NCI-H2171 (cell line): ENCODE measurements at places on chromosomes 2 and 18.

- no peak for DNase-seq
Measured at GRCh38 chr2:145033438-145033837, 513.5 kb upstream of the ZEB2 start.

DNA sequence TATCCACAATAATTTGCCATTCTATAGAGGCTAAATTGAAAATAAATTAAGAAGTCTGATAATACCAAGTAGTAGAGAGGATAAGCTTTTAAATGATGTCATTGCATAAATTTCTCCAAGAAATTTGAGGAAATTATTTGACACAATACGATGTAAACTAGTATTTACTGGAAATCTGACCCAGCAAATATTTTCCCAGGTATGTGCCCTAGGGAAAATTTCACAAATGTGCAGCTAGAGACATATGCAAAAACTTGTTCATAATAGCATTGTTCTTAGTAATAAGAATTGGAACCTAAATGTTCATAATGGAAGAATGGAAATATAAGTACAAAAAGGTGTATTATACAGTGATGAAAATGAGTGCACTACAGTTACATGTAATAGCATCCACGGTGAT, 888.8 kb upstream of the SOX11 start:
- DNase-seq, result no peak

DNA sequence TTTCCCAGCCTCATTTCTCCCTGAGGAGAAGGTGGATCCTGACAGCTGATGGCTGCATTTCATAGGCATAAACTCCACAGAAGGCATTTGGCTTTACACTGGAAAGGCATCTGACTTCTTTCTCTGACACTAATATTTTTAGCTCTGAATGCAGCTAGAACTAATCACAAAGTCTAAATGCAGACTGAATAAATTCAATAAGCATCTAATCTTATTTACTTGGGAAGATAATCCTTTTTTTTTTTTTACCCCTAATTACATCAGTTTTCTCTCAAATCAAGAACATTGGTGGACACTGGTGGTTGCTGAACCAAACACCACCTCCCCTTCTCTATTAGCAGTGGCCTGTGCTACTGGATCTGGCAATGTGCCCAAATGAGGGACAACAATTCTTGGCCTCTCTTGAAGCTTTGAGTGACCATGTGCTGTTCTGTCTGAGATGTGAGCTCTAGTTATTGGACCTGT, 50.9 kb upstream of the CD226 start:
- no peak for DNase-seq

GRCh38 chr2:231909631-231910030, 16.6 kb downstream of the NPPC start:
- no peak for DNase-seq

DNA sequence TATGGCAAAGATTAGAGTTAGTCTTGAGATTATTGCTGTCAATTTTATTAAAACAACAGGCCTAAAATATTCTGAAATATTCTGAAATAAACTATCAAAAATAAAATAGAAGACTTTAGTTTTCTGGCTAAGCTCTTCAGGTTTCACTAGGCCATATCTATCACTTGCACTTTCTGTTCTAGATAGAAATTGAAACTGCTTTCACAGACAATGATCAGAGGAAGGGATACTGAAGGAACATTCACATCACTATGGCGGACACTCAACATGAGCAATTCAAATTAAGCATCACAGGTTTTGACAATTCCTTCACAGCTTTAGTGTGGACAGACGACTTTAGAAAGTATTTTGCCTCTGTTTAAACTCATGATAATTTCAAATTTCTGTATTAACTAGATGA, 586.4 kb upstream of the REG3G start:
- no peak for DNase-seq

DNA sequence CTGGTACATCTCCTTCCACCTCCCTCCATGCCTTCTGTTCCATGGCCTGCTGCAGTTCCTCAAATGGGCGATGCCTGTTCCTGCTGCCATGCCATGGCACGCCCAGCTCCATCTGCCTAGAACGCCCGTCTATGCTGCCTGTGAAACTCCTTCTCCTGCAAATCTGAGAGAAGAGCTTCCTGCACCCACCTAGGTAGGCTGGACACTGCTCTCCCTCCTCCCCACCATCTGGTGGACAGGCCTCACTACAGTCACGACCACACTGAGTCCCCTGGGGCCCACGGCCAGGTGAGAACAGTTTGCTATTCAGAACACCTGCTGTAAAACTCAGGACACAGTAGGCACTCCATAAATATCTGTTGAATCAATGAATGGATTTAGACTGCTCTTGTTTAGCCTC, 92.4 kb downstream of the LAMA1 start:
- peak; percentile 12 for DNase-seq

- DNase-seq, result no peak
Measured at GRCh38 chr18:13175754-13176210, 42.8 kb upstream of the LDLRAD4 start.

DNA sequence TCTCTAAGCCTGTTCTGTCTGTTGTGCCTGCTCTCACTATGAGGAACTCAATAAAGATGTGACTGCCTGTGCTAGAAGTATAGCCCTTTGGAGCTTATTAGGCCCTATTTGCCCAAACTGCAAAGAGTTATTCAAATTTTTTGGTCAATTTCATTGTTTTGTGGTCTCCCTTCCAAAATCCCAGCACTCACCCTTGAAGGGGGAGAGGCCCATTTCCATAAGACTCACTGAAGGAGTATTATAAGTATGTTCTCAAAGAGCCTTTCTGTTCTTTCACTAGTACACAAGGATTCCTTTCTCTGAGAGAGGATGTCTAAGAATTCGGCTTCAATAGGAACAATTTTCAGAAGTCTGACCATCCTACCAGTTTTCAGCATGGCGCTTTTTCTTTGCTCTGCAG, 641.9 kb upstream of the REG3G start:
- DNase-seq, result no peak

- DNase-seq, result no peak
Measured at GRCh38 chr2:112605926-112606325, 21.5 kb downstream of the CHCHD5 start.

GRCh38 chr2:184049566-184049965, 548.8 kb upstream of the ZNF804A start:
- DNase-seq, result no peak

DNA sequence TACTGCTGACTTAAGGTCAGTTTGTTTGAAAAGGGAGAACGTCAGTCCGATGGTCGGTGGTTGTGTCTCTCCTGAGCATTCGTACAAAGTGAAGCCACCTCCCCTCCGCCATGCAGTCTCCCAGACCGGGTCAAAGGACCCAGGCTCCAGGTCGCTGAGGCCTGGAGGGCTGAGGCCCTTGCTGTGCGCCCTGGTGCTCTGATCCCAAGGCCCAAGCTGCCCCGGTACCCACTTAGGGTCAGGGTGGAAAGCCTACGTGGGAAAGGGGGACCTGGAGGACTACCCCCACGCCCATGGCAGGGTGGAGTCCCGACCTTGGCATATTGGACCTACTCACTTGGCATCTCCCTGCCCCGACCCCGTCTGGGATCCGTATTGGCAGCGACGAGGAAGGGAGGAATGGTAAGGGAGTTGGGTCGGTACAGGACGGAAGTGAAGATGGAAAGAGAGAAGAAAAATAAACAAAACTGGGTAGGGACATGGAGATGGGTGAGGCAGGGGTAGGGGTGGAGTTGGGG, 8.0 kb upstream of the SIX3 start:
- DNase-seq, result no peak

DNA sequence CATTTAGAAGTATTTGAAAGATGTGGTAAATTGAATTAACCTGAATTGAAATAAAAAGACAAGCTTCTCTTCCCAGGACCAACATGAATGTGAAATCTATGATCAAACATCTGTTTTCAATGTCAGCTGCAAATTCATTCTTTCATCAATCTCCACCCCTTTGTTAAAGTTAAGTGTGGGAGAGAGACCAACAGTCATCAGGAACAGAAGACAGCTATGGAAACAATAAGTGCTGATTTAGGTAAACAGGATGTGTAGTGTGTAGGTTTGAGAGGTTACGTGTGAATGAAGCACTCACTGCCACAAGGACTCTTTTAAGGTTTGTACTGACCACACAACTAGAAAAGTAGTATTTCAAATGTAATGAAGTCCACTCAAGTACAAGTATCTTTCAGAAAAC, 1659.8 kb upstream of the CELF4 start:
- DNase-seq, result no peak

- no peak for DNase-seq
Measured at GRCh38 chr2:221896505-221897151, 324.5 kb upstream of the EPHA4 start.

GRCh38 chr2:113812204-113812603, 55.8 kb upstream of the SLC35F5 start:
- DNase-seq, result no peak

- DNase-seq, result no peak
Measured at GRCh38 chr2:45085487-45085886, 76.2 kb upstream of the SIX2 start.
